ENCODE measurements at places on chromosomes 3 and 15.

GRCh38 chr3:186680869-186681268 lies 15.1 kb downstream of the HRG start:
- DNase-seq = no peak

DNA sequence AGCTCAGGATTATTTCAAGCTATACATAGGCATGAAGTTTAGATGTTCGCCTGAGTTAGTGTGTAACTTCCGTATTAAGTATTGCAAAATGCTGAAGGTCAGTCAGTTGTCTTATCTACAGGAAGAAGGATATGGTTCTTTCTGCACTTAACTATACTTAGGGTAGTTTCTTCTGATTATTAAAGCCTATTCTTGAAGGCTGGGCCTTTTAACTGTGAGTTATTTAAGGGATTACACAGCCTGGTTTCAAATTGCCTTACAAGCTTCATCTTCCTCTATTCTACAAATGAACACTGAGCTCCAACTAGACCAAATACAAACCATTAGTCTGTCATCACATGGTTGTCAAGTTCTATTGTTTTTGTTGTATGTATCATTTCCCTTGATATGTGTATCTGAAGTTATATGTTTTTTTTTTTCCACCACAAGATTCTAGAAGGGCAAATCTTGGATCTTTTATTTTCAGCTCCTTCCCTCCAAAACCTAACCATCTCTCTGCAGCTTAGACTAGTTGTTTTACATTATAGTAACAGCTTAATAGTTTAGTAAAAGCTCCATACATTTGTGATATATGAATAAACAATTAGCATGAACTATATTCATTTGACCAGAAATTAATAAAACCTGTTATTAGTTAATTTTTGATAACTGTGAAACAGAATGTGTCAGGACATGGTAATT lies 272.9 kb upstream of the KCNMB2 start:
- peak; percentile 8 for DNase-seq

DNA sequence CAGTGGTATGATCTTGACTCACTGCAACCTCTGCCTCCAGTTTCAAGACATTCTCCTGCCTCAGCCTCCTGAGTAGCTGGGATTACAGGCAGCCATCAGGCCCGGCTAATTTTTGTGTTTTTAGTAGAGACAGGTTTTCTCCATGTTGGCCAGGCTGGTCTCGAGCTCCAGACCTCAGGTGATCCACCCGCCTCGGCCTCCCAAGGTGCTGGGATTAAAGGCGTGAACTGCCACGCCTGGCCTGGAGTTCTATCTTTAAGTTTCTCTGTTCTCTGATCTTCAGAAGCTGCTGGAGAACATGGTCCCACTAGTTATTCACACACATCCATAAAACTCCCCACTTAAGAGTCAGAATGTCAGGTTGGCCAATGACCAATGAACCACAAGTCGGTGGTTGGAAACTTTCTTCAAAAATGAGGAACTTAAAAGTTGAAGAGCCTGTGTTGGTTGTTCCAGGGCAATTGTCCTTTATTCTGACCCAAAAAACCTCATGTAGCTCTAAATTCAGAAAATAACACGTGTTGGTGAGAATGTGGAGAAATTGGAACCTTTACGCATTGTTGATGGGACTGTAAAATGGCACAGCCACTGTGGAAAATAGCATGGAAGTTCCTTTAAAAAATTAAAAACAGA lies 55.9 kb upstream of the PIK3CB start:
- no peak for DNase-seq

- no peak for DNase-seq
These were observed 190.6 kb downstream of the TCF12 start for GRCh38 chr15:57109005-57109404.

DNA sequence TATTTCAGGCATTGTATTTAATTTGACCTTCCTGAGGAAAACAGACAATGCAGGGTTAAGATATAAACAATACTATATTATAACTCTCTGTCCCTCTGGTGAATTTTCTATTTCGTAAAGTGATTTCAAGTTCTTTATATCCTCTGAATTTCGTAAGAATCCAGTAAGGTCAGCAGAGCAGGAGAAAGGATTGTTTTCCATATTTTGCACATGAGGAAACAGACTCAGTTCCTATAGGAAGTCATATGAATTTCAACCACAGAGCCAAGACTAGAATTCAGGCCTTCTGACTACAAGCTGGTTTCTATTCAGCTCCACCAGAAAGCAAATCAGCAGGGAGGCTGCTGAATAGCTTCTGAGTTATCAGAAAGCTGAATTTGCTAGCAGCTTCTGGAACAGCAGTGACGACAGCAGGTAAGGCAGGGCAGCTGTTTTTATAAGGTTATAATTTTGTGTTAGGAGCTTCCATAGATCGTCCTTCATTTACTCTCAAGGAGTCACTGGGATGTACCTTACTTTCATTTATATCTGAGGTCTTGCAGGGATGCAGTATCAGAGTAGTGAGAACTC lies 11.1 kb upstream of the PLAAT1 start:
- DNase-seq = no peak

DNA sequence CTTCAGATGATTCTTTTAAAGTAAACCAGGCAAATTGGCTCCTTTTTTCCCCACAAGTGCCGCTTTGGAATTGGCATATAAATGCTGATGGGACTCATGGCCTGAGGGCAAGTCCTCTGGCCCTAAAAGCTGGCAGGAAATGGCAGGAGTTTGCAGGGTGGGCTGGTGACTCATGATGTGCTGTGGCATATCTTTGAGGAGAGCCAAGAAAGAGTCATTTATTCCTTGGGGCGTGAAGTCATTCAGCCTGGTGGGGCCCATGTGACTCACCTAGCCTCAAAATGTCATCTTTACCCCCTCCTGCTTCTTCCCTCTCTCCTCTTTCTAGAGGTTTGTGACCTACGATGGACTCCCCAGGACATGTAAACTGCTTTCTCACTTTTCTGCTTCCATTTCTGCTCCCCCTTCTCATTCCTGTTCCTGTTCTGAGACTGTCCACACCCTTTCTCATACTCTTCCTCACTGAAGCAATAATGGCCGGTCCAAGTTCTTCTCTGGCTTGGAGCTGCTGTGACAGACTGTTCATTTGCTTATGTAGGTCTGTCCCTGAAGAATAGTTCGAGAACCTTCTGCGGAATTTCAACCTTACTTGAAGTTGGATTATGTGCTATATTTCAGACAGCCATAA lies 326.1 kb downstream of the SATB1 start:
- DNase-seq = peak; percentile 82

GRCh38 chr3:27594096-27594690 lies 110.0 kb upstream of the SLC4A7 start:
- no peak for DNase-seq

- no peak for DNase-seq
These were observed 245.3 kb upstream of the RARB start for GRCh38 chr3:25182794-25183193.
